NCI-H226 (cell line): ENCODE measurements at places on chromosomes 5 and 9.

- DNase-seq = no peak
Observed at GRCh38 chr5:158436271-158437065, 577.5 kb upstream of the CLINT1 start.

DNA sequence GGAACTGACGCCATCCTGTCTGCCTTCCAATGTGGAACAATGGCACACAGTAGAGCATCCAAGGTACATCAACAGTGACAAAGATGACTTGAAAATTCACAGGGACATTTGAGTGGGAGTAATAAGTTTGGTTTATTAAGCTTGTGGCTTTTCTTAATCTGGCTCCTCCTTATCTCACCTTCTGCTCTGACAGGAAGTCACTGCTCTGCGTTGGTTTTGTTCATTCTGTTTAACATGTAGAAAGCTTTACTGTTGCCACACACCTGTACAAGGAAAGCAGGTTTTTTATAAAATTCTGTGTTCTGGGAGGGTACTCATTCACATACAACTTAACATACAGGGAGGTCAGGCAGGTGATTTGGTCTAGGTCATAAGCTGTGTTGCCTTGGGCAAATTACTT is 1.6 kb upstream of the GZMK start:
- no peak for DNase-seq

DNA sequence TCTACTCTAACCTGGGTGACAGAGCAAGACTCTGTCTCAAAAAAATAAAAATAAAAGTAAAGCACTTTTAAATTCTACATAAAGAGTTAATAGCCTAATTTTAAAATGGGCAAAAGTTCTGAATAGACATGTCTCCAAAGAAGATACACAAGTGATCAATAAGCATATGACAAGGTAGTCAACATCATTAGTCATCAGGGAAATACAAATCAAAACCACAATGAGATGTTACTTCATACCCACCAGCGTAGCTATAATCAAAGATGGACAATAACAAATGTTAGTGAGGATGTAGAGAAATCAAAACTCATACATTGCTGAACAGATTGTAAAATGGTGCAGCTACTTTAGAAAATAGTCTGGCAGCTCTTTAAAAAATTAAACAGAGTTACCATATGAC is 64.1 kb downstream of the IQGAP2 start:
- DNase-seq = no peak

DNA sequence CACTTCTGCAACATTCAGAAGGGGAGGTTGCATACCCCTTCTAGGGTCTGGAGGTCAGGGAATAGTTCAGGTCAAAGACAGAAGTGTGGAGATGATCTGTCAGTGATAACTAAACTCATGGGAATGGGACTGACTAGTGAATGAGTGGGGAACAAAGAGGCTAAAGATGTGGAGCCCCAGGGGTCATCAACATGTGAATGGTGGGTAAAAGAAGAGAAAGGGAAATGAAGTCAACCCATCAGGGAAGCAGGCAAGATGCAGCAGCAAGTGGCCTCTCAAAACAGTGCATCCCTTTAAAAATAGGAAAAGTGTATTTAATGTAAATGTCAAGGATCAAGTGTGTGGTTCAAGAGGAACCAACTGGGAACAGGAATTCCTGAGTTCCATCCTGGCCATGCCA is 69.9 kb downstream of the PLPPR1 start:
- DNase-seq = no peak

DNA sequence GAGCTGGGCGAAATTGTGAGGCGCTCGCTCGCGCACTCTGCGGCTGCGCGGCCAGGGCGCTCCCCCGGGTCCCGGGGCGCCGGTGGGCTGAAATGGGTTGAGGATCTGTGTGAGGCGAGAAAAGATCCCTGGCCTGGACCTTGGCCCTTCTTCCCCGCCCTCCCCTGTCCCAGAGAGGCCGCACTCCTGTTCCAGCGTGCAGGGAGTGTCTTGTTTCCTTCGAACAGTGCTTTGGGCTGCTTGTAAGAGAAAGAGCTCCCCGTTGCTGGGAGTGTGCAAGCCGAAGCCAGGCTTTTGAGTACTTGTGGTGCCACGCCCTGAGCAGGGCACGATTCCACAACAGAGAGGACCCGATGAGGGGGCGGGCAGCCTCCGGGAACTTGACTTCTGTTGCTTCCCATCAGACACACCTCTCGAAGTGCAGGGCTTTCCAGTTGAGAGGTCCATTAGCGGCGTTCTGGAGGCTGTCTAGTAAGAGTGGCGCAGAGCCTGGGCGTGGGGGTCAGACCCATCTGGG is 535 bp downstream of the DOLPP1 start:
- no peak for DNase-seq

- DNase-seq = no peak
Observed at GRCh38 chr5:148966348-148966747, 96.5 kb downstream of the SH3TC2 start.

DNA sequence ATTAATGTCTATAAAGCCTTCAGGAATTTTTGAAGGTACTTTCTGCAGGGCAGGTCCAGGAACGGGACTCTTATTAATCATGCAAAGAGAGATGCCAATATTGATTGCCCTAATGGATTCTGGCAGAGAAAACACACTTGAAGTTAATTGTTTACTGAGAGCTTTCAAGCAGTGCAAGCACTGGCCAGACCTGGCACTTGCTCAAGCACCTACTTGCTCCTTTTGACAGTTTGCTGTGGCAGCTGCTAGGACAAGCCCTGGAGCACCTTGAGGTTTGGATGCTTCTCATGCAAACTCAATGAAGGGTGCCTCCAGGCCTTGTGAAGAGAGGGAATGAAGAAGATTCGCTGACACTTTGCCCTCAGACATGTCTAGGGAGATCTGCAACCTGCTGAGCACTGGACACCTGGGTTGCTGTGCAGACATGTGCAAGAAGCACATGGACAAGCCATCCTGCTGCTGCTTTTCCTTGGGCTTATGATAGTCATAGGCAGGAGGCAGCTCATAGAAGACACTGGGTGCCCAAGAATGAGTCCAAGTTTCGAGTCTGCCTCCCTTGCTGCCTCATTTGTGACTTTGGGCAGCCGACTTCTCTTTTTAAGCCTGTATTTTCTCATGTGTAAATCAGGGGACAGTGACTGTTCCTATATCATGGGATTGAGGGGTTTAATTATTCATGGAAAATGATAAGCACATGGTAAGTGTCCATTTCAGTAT is 88.8 kb upstream of the EQTN start:
- no peak for DNase-seq

DNA sequence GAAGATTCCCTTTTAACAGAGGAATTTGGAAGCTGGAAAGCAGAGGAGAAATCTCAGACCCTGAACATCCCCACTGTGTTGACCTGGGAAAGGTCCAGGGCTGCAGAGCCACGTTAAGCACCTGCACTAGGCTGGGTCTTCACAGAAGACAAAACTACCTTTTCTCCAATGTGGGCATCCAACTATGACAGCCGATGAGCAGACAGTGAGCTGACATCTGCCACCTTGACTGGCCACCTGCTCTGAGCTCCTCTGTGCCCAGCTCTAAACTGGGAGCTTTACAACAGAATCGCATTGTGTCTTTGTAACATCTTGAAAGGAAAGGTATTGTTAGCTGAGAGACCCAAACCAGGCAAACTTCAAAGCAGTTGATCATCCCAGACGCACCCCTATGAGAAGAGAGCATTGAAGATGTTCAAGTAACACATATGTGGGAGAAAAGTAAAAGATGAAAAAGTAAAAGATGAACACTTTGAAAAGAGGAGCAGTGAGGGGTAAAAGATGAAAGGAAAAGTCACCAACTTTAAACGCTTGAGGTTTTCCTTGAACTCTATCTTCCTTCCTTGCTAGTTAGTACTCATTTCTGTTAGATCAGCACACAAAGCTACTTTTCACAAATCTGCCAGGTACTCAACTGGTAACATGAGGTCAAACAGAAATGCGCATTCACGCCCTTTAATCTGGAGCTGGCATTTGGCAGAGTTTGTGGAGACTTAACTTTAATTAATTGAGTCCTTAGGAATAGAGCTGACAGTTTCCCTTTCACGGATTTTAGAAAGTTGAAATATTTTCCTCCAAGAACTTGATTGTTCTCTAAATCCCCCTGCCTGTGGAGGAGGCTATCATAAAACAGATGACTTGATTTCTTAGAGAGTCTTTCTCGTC is 53.2 kb upstream of the CTXN3 start:
- DNase-seq = no peak

DNA sequence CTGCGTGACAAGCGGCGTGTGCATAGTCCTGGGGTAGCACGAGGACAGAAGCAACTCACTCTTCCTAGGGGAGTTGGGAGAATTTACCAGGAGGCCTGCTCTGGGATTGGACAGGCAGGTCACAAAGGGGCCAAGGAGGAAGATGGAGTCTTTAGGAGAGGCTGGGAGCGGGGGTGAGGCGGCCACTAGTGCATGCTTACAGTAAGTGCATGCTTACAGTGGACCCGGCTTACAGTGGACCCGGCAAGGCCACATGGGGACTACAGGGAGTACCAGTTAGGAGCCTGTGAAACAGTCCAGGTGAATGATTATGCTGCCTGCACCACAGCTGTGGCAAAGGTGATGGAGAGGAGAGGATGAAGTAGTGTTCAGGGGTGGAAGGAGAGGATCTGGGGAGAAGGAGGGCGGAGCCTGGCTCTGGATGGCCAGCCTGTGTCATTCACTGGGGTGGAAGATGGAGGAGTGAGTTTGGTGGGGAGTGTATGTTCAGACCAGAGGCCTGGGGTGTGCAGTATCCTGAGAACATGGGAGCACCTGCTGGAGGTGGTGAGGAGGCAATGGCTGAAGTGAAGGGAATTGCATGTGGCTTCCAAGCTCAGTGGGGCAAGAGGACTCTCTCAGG is 78.7 kb downstream of the CRB2 start:
- DNase-seq = no peak

DNA sequence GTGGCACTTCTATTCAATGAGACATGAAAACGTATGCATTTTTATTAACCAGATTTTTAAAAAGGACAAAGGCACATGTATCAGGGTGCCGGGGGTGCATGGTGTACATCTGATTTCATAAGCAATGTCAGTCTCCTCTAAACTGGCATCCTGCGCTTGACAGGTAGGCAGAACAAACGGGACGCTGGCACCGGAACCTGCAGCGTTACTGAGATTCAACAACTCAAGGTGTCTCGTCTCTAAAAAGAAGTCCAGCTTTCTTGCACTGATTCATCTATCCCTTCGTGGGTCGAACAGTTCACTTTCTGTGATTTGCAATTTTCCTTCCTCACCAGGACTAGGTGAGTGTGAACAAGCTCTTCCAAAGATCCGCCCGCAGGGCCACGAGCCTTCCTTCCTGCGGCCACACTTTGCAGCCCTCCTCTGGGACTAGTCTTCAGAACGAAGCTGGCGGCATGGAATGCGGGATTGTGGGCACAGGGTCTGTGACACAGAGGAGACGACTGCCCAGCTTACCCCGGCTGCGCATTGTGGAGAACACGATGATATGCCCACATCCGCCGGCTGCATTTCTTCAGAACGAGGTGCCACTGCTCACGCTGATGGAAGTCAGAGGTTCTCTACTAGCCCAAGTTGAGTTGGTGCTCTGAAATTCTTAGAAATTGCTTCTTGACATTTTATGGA is 7.2 kb downstream of the SLC6A3 start:
- DNase-seq = no peak

DNA sequence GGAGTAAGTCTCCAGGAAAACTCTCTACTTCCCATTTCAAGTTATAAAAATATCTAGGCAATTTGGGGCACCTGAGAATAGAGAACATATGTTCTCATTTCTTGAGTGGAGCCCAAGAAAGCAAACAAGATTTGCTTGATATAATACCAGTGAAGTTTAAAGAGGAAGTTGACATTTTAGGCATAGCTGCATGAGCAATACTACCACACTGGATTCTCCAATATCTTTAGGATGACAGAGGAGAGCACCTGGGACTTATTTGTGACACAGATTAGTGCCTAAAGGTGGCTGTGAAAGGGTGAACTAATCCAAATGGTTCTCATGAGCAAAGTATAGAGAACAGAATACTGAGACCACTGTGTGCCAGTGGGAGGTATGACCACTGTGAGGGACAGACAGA is 423.5 kb upstream of the RIOK2 start:
- DNase-seq = no peak

- DNase-seq = no peak
Observed at GRCh38 chr9:114053246-114054005, 24.7 kb downstream of the AMBP start.

DNA sequence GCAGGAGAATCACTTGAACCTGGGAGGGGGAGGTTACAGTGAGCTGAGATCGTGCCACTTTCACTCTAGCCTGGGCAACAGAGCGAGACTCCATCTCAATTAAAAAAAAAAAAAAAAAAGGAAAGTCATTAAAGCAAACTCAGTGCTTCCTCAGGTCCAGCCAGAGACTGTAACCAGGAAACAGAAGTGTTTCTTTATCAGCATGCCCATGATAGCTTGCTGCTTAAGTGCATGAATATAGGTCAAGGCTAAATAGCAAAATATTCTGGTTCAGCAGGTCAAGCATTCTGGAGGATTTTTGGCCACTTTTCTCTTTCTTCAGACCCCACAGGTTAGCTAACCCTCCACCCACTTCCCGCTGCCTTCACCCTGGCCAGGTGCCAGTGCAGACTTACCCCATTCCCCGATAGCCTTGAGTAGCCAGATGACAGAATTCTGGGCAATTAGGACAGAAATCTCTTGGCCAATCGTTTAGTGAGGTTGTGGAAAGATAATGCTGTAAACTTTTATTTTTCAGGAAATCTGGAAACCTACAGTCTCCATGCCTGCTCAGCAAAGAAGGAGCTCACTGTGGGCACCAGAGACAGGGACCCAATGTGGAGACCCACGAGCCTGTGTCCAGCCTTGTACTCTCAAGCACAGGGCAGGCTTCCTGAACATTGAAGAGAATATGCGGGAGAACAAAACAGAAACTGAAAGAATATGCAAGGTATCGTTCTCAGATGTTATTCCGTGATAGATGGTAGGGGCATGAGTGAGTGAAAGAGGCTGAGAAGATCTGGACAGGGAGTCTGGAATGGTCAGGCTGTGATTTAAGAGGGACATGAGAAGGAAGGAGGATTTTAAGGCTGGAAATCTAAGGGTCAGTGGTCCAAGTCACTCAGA is 4.2 kb upstream of the UGT3A2 start:
- DNase-seq = no peak

DNA sequence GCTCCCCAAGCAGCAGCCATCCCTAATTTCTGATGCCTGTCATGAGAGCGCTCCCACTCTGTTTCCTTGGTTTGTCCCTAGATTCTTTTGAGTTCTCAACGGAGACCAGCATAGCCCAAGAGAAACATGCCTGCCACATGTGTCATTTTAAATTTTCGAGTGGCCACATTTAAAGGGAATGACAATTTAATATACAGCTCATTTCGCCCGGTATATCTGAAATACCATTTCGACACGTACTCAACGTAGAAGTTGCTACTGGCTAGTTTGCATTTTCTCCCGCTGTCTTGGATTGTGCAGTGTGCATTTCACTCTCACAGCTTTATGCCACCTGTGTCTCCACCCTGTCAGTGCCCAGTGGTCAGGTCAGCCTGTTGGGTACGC is 21.0 kb downstream of the LPCAT1 start:
- no peak for DNase-seq

GRCh38 chr9:130198501-130199179 is 26.4 kb downstream of the NCS1 start:
- no peak for DNase-seq

- DNase-seq = peak; percentile 30
Observed at GRCh38 chr5:14902826-14903560, 31.4 kb upstream of the ANKH start.

GRCh38 chr5:124659798-124660197 is 86.6 kb downstream of the ZNF608 start:
- DNase-seq = no peak
